Thymus (tissue), 14 donors: ENCODE measurements at places on chromosomes 7 and 10. TPM values are rescaled to one million over a fixed set of nuclear protein-coding genes. Genes with fewer than 3 reads are reported as not detected.

CNNM1 gene
- 0.24 TPM for total RNA-seq

ASB10 gene
- total RNA-seq = not detected

ACADSB gene
- total RNA-seq = 5.9 TPM

C7orf25 gene
- total RNA-seq = 2.3 TPM

COL13A1 gene
- 0.19 TPM for total RNA-seq

HEPACAM2 gene
- 0.24 TPM for total RNA-seq

GNAI1 gene
- total RNA-seq = 10.2 TPM

PNLIPRP1 gene
- not detected for total RNA-seq

CDH23 gene
- 9.1 TPM for total RNA-seq

KCP gene
- 0.09 TPM for total RNA-seq

PLOD3 gene
- total RNA-seq = 7.1 TPM

KNDC1 gene
- 0.19 TPM for total RNA-seq

ZSWIM8 gene
- 27.1 TPM for total RNA-seq

CYP26A1 gene
- total RNA-seq = 1.2 TPM

ATRNL1 gene
- total RNA-seq = 3.4 TPM

ZNF467 gene
- 3.8 TPM for total RNA-seq

CALHM3 gene
- 0.09 TPM for total RNA-seq

PKD2L1 gene
- total RNA-seq = 0.19 TPM

SP4 gene
- 21.2 TPM for total RNA-seq

MACC1 gene
- 2.2 TPM for total RNA-seq

GRID2IP gene
- total RNA-seq = 0.28 TPM

MMD2 gene
- total RNA-seq = not detected

CPA4 gene
- total RNA-seq = 0.99 TPM

LEP gene
- total RNA-seq = 0.05 TPM
